Myocyte (in vitro differentiated cells): ENCODE measurements at places on chromosomes 13 and 19. TPM values are rescaled to one million over a fixed set of nuclear protein-coding genes. Genes with fewer than 3 reads are reported as not detected.

DNA sequence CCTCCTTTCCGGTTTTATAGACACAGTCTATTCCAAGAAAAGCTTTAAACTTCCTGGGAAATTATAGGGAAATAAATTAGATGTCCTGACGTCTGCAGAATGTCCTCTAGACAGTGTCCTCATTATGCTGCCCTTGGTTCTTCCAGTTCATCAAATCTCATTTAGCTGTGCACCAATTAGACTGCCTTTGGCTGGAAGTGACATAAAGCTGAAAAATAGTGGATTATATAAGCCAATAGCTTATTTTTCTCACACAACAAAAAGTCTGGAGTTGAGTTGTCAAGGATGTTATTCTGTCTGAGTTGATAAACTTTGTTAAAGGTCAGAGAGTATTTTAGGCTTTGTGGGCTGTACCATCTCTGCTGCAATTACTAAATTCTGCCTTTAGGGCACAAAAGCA is 314.8 kb upstream of the TMTC4 start:
- no peak for DNase-seq

- no peak for DNase-seq
These were observed 11.0 kb downstream of the SYDE1 start for GRCh38 chr19:15118248-15118647.

GRCh38 chr19:38386971-38387549 is 774 bp downstream of the GGN start:
- DNase-seq, result no peak

- DNase-seq, result no peak
These were observed 202.3 kb downstream of the ABCC4 start for GRCh38 chr13:95098916-95099315.

DNA sequence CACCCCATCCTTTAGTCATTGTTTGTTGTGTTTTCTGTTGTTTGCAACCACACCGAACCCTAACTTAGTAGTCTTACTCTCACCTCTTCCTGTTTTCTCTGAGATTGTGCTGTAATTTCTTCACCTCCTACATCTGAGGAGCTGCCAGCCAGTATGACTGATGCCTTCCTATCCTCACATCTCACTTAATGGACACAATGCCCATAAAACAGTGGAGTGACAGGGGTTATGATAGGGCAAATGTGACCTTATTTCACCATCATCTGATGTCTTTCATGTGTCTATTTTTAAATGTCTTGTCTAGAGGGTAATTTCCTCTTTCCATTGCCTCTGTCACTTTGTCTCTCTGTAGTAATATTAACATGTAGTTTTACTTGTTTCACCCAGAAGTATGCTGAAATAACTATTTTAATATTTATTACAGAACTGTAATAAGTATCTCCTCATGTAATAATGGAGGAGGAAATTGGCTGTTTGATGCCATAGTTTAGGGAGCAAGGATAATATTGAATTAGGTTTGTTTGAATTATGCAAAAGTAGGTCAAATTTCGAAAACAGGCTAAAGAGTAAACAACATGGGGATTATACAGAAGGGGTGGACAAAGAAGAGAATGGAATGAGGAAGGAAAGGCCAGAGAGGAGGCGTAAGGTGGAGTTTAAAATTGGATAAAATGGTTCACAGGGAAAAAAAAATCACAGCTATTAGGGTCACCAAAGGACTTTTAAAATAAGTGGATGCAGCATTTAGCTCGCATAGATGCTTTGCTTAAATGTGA is 103.5 kb upstream of the SPRY2 start:
- no peak for DNase-seq

- DNase-seq, result peak; percentile 62
These were observed 1.1 kb downstream of the PIP5K1C start for GRCh38 chr19:3698974-3699740.

- no peak for DNase-seq
These were observed 147.5 kb downstream of the ZNF536 start for GRCh38 chr19:30519607-30520205.

DNA sequence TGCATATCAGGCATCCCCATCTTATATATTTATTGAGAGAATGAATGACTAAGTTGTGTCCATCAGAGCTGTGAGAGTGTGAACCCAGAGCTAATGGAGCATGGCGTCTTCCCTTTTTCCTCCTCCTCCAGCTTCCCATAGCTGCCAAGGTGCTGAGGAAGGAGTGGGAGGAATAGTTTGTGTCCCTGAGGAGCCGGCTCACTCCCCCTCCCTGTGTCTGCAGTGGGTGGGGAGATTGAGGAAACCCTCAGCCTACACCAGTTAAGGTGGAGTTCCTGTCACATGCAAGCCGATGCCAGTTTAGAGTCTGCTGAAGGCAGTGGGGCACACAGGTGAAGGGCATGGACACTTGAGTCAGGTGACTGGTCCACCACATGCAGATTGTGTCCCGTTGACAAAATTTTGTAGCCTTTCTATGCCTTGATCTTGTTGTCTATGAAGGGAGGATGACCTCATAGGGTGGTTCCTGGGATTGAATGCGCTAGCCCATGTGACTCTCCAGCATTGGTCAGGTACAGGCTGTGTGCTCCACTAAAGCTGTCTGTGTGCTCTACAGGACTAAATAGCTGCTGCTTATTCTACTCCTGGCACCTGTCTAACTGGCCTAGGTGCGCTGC is 47.6 kb upstream of the GPI start:
- peak; percentile 18 for DNase-seq

GRCh38 chr13:107665926-107666458 is 549.3 kb downstream of the LIG4 start:
- no peak for DNase-seq

DNA sequence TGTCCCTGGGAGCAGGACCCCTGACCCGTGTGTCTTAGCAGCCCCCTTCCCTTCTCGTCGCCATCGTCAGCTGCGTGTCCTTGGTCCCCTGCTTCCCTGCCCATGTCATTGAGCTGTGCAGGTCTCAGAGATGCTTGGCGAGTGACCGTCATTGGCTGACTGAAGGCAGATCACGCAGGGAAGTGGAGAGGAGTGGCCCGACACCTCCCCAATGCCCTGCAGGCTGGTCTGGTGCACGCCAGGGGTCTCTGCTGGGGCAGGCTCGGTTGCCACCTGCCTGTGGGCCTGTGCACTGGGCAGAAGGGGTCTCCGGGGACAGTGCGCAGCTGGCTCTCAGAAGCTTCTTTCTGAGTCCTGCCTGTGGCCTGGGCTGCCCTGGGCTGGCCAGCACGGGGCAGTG is 6.2 kb downstream of the GNA11 start:
- peak; percentile 17 for DNase-seq

DNA sequence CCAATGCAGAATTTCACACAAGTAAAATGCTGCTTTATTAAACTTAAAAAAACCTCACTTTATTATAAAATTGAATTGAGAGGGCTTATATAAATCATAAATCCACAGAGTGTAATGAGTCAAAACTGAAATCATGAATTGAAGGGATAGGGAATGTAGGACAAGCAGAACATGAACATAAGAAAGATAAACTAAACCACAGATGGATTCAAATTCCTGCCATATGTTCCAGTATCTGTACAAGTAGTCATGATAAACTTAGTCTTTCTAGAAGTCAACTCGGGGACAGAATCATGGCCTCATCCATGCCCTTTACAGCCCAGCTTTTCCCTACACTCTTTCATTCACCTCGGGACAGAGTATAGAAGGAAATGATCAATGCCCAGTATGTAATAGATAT is 16.6 kb downstream of the LMO7 start:
- no peak for DNase-seq

DNA sequence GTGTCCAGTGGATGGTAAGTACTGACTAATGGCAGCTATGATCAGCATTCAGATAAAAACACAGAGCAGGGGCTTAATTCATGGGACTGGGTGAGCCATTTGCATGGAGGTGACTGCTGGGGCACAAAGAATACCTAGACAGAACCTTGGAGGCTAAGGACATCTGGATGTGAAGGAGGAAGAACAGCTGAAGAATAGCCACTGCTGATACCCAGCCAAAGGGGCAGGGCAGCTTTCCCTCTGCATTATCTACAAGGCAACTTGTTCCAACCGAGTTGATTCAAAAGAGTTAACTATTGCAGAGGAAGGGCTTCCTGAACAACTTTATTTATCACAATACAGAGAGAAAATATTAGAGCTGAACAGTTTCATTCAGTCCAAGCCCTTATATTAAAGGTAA is 13.1 kb upstream of the THSD1 start:
- DNase-seq, result peak; percentile 52

- no peak for DNase-seq
These were observed 34.6 kb upstream of the OLFM4 start for GRCh38 chr13:52994051-52994450.

- DNase-seq, result no peak
These were observed 31.7 kb upstream of the IL17D start for GRCh38 chr13:20671789-20672188.

The CFD gene
- total RNA-seq, result 0.16 and 0.57 TPM in 2 replicates

The SERPINE3 gene
- not detected in 2 replicates for total RNA-seq

The KEAP1 gene
- total RNA-seq, result 80.2 and 102 TPM in 2 replicates

The GAPDHS gene
- total RNA-seq, result not detected in 2 replicates

The POU4F1 gene
- total RNA-seq, result 0.26 and 0.43 TPM in 2 replicates

The FAM124A gene
- total RNA-seq, result 0.05 TPM in 1 of 2 replicates, not detected in the other

The ZNF799 gene
- total RNA-seq, result 3.3 and 3.9 TPM in 2 replicates

The SHANK1 gene
- total RNA-seq, result 32.3 and 38.1 TPM in 2 replicates

The TNFSF9 gene
- 1.7 and 7.2 TPM in 2 replicates for total RNA-seq

The CEACAM21 gene
- not detected in 2 replicates for total RNA-seq

The FCAR gene
- not detected in 2 replicates for total RNA-seq
